Stimulated activated CD4-positive, alpha-beta T cell treated with anti-CD3 and anti-CD28 coated beads, Interleukin-1b, Interleukin-23, amount 100 ng/mL, for 4 hours (primary cell): ENCODE measurements at places on chromosomes 5 and 9.

- no peak for DNase-seq
Observed at GRCh38 chr5:158752656-158752973, 347.1 kb downstream of the EBF1 start.

DNA sequence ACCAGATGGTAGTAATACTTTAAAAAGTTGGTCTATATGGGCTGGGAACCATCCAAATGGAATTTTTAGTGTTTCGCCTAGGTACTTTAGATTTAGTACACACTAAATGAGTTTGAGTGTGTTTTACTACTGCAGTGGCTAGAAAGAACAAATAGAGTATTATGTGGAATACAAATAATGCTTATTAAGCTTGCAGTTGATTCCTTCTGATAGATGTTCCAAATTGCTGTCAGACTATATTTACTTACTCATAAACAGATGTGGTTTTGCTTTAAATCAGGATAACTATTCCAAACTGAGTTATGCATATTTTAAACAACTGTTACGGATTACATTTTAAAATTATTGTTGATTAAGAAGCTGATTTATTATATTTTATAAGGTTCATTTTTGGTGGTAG is 103.3 kb downstream of the ZSWIM6 start:
- no peak for DNase-seq

DNA sequence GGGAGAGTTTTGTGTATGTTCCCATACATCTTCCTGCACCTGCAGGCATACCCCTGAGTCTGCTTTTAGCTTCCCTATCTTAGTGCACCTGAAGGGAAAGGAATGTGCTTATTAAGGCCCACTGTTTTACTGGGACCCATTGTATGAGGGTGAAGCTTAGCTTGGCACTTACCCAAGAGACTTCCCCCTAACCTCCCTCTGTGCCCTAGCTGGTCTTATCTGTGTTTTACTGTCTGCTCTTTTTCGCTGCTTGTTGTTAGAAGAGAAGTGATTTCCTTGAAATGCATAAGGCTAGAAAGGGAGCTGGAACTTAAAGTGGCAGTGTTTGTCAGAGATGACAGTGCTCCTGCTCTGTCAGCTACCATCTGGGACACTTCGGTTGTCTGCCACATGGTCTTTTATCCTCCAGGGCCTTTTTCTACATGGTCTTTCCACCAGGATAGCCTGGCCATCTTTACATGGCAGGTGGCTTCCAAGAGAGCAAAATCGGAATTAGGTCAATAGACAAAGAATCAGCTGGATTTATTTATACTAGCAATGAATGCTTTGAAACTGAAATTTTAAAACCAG is 122.5 kb upstream of the SLC44A1 start:
- no peak for DNase-seq

DNA sequence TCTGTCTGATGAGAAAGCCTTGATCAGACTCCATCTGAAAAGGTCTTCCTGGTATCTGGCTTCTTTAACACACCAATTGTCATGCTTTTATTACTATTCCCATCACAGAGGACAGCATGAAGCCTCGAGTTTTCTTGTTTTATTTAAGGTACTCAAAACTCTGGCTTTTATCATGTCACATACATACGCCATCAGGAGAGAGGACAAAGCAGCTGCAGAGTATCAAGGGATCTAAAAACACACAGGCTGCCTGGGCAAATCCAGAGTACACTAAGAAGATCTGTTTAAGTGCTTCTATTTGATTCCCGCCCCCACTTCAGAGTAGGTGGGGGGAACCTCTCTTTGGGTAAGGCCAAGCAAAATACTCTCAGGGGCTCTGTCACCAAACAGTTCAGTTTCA is 277.2 kb downstream of the SPOCK1 start:
- no peak for DNase-seq

- no peak for DNase-seq
Observed at GRCh38 chr9:78074385-78075291, 43.0 kb upstream of the GNAQ start.

GRCh38 chr5:55702598-55703345 is 9.4 kb downstream of the SLC38A9 start:
- no peak for DNase-seq

GRCh38 chr5:128537221-128537999 is 635 bp downstream of the FBN2 start:
- DNase-seq, result no peak

GRCh38 chr9:92171281-92171680 is 56.1 kb upstream of the SPTLC1 start:
- DNase-seq, result no peak

DNA sequence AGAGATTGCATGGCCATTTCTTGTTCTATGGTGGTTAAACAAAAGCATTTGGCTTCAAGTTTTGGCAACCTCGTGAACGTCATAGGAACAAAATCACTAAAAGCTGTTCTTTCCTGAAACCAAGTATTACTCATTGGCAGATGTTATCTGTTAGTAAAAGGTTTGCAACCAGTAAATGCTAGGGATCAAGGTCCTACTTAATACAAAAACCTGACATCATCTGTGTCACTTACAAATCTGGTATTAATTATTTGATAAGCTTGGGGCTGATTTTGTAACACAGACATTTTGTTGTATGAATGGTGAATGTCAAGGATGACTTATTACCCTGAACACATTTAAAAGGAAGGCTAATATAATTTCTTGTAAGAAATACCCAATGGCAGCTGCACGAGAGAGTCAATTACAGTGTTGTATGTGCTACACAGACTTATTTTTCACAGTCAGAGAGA is 486.4 kb upstream of the ZNF608 start:
- no peak for DNase-seq

GRCh38 chr9:114824110-114824509 is 18.3 kb upstream of the TNFSF15 start:
- DNase-seq, result no peak

DNA sequence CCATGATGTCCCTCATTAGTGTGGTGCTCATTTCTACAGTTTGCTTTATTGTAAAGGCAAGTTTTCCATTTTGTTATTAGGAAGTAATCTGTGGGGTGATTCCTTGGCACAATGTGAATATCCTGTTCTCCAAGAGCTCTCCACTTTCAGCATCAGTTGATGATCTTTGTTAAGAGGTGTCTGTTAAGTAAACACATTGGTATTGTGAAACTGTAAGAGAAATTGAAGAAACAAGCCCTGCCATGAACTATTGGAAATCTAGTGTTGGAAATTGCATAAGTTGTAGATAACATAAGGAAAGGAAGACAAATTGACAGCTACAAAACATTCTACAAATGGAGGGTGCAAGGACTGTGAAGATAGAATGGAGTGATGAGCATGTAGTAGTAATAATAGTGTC is 17.2 kb downstream of the RNF14 start:
- DNase-seq, result no peak

DNA sequence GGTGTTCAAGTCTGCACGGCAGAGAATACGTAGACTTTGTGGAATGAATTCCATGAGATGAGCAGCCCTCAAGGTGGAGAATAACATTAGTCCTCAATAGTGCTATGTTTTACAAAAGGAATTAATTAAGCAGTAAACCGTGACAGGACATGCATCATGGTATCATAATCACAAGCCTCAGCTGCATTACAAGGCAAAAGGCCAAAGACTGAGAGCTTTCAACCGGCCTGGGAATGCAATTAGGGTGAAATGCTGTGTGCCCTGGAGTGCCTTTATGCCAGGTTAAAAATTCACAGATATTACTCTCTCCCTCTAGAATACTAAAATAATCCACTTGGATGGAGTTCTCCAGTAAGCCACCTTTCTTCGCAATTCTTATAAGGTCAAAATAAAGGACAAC is 270.6 kb downstream of the MLLT3 start:
- no peak for DNase-seq

DNA sequence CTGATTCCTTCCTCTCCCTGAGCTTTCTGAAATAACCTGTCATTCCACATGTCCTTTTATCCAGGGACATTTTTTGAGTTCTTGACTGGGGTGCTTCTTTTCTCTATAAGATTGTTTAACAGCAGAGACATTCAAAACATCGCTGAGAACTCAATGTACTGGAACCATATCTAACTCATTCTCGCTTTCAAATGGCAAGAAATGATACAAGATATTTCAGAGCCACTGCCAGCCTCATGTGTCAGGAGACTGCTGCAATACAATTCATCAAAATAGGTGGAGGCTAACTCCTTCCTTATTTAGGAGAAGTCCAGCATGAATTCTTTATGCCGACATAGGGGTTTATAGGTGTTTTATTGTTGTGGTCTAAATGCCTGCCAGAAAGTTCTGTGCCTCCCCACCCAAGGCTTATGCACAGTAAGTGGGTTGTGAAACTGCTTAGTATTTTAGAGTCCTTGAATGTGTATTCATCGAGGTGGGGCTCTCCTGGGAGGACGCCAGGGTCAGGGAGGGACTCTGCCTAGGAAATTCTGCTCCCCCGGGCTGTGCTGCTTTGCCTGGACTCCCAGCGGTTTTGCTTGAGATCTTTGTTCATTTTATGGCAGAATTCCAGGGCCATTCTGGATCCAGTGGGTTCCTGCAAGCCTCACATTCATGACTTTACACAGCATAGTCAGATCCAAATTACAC is 53.9 kb downstream of the ZNF474 start:
- DNase-seq, result no peak

GRCh38 chr9:86829496-86830046 is 117.7 kb downstream of the GAS1 start:
- DNase-seq, result no peak

DNA sequence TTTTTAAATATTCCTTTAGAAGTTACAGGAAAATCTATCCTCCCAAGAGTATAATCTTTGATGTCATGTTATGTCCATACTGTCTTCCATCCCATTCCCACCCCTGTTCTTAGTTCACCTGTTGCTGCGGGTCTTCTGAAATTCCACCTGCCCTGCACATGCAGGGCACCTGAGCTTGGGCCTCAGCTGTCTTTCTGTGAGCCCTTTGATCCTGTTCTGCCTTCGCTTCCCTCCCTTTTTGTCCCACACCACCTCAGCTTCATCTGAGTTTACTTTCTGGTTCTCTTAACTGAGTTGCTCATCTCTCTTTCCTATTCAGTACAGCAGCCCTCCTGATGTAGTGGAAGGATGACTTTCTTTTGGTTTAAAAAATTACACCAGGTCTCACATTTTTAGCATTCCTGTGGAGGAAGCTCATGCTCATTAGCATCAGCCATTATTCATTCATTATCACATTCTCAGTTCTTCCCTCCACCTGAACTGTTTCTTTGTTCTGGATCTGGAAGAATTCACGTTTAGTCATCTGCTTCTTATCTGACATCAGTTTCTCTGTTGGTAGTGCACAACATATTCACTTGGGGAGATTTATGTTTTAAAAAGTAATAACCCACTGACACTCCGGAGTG is 211.0 kb downstream of the ADCY2 start:
- DNase-seq, result no peak

DNA sequence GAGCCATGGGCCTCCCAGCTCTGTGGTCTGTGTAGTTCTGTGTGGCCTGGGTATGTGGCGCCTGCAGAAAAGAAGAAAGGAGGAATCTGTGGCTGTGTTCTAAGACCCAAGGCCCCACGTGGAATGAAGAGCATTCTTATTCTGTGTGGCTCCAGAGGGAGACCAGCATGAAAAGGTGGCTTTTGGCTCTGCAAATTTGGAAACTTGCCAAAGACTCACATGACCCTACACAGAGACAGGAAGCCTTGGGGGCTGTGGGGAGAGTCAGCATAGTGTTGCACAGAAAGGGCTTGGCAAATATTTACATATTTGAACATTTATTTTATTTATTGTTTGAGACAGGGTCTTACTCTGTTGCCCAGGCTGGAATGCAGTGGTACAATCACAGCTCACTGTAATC is 193.3 kb downstream of the TMEM38B start:
- DNase-seq, result no peak

DNA sequence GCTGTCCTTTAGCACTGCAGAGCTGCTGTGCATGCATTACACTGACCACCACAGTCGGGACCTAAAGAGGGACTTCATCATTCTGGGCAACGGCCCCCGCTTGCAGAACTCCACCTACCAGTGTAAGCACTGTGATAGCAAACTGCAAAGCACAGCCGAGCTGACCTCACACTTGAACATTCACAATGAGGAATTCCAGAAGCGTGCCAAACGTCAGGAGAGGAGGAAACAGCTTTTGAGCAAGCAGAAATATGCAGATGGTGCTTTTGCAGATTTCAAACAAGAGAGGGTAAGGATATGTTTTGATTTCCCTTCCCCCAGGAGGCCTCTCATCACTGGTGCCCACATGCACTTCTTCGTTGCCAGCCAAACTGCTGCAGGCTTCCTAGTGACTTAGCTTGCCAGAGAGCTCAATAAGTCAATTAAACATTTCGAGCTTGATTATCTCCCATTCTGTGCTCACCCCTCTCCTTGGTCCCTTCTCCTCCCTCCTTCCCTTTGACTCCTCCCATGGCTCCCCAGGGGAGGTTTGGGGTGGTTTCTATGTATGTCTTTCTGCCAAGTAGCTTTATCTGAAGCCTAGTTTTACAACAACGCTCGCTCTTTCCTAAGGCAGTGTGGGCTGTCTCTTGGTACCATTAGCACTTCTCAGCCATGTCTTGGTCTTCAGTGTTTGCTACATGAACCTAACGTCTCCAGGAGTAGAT is 66.7 kb downstream of the ZNF462 start:
- no peak for DNase-seq

DNA sequence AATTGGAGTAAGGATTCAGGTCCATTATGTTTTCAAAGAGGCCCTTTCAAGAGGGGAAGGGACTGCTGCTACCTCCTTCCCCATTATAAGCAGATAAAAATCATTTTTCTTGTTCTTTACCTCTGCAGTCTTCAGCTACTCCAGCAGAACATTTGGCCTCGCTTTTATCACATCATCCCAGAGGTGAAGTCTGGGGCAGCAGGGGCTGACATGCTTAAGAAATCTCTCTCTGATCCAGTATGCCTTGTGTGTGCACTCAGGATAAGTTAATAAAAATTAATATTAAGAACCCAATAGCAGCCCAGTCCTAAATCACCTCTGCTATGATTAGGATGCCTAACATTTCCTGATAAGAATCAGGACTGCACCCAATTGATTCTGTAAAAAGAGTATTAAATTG is 306.9 kb upstream of the NREP start:
- DNase-seq, result no peak

DNA sequence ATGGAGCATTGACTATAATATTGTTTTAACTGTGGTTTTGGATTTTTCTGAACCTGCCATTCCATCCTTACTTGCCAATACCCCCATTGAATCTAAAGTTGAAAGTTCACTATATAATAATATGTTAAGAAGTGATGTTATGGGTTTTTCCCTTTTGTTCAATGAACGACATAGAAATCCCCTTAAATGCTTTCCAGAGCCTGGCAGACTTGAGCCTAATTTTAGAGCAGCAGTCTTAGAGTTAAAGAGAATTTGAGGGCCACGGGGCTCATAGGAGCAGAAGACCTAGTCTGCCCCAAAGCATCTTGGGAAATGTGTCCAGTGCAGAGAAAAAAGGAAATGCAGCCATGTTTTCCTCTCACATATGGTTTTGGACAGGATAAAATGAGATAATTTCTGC is 146.1 kb upstream of the SLC44A1 start:
- DNase-seq, result no peak

DNA sequence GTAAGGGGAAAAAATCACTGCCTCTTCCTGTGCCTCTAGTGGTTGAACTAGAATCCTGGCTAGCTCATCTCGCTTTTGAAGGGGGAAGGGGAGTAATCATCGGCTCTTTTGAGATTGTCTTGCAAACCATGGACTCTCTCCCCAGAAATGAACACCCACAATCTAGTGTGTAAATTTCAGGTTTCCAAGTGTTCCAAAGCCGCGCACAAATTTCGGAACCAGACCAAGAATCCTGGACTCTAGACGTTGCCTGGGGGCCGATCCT is 4.9 kb upstream of the FOXE1 start:
- DNase-seq, result no peak
